Esophagus mucosa (tissue), 1 donor: ENCODE measurements at places on chromosomes 6 and 20. TPM values are rescaled to one million over a fixed set of nuclear protein-coding genes. Genes with fewer than 3 reads are reported as not detected.

The TNFRSF6B gene
- 4.5 TPM for total RNA-seq

The OR12D3 gene
- not detected for total RNA-seq

- ATAC-seq: no peak
These were observed 25.6 kb downstream of the L3MBTL1 start for GRCh38 chr20:43533060-43533459.

- no peak for ATAC-seq
These were observed 12.8 kb downstream of the C6orf141 start for GRCh38 chr6:49563006-49563886.

DNA sequence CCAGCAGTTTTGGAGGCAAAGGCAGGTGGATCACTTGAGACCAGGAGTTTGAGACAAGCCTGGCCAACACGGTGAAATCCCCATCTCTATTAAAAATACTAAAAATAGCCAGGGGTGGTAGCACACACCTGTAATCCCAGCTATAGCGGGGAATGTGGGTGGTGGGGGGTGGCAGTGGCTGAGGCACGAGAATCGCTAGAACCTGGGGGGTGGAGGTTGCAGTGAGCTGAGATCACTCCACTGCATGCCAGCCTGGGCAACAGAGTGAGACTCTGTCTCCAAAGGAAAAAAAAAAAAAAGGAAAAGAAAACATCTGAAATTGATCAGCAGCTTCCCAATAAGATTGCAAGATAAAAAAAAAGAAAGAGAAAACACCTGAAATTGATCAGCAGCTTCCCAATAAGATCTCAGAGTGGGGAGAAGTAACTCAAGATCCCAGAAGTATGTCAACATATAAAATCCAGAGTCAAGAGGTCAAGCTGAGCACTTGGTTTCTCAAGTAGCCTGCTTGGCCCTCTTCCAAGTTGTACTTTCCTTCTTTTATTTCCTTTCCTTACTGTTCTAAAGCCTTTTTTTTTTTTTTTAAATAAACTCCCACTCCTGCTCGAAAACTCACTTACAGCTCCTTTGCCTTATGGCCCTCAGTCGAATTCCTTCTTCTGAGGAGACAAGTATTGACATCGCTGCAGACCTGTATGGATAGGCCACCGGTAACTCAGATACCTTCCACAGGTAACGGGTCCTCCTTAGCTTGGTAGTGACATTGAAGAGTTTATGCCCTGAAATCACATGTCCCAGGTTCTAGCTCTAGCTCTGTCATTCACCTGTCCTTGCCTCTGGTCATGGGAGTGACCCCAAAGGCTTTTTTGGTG lies 368.5 kb upstream of the SYNCRIP start:
- ATAC-seq: no peak

- ATAC-seq: peak; percentile 45
These were observed 77.4 kb upstream of the TMEM170B start for GRCh38 chr6:11460001-11460668.

DNA sequence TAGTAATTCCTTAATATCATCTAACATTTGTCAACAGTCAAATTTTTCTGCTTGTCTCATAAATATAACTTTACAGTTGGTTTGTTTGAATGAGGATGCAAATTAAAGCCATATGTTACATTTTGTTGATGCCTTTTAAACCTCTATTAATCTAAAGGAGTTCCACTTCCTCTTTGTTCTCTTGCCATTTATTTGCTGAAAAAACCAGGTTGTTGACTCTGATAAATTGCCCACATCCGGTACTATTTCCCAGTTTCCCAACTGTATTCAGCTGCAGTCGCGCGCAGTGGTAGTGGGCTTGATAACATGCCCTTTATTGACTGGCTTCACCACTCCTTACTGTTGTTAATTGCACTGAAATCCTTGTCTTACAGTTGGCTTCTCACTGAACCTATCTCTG lies 32.8 kb upstream of the SIRPB2 start:
- no peak for ATAC-seq

DNA sequence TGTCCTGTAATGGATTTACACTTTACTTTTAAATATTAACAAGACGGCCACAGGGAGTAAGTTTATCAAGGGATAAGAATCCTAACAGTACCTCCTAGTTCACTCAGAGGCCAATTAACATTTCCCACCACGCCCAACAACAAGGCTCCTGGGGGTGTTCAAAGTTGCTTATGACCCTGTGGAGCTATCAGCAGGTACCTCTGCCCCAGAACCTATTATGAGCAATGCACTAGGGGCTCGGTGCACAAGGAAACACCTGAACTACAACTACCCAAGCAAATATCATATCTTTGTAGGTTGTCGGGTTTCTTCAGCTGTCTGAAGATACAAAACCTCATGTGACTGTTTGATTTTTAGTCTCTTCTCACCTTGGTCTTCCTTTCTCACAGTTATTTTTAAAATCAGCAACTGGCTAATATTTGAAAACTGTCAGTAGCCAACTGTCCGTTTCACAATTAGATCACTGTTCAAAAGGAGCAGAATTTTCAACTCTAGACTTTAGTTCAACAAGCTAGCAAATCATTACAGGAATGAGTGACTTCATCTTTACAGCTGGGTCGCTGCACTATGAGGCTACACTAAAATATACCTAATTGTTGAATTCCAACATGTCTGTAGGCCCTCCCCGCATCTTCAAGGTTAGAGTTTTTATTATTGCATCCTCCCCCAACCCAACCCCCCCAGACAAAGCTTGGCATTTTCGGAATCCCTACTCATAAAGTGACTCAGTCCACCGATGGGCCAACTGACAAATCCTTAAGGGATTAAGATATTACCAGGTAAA lies 38.1 kb downstream of the B4GALT5 start:
- no peak for ATAC-seq

GRCh38 chr6:41413250-41413649 lies 77.8 kb downstream of the NCR2 start:
- no peak for ATAC-seq

GRCh38 chr20:51419231-51419630 lies 123.3 kb downstream of the NFATC2 start:
- ATAC-seq: no peak
